Non-pigmented ciliary epithelial cell (primary cell): ENCODE measurements at places on chromosomes 7 and 10.

DNA sequence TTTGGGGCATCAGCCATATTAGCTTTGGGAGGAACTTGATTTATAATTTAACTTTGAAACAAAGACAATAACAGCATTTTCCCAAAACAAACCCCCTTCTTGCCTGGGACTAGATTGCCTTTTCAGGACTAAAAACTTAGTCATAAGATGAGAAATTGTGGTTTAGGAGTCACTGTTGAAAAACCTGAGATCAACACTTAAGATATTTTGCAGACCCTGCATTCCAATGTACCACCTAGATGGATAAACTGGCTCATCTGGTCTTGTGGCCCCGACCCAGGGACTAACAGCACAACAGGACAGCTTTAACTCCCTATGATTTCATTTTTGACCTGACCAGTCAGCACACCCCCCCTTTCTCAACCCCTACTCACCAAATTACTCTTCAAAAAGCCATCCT is 1165.4 kb downstream of the XPNPEP1 start:
- DNase-seq: no peak

DNA sequence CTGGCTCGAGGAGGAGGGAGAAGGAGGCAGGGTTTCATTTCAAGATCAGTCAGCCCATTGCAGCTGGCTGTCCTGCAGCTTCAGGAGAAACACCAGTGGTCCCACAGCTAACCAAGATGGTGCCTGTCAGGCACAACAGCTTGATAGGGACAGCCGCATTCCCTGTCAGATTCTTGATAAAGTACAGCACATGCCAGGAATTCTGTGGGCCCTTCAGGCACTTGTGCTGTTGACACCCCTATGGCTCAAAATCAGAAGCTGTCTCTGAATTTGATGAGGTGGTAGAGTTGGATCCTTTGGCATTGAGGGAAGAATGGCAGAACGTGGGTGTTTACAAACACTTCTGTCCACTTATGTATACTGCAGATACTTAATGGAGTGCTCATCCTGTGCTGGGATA is 354.3 kb downstream of the KCNMA1 start:
- no peak for DNase-seq

- DNase-seq: no peak
These were observed 120.1 kb downstream of the PTPN20 start for GRCh38 chr10:47031211-47031900.

DNA sequence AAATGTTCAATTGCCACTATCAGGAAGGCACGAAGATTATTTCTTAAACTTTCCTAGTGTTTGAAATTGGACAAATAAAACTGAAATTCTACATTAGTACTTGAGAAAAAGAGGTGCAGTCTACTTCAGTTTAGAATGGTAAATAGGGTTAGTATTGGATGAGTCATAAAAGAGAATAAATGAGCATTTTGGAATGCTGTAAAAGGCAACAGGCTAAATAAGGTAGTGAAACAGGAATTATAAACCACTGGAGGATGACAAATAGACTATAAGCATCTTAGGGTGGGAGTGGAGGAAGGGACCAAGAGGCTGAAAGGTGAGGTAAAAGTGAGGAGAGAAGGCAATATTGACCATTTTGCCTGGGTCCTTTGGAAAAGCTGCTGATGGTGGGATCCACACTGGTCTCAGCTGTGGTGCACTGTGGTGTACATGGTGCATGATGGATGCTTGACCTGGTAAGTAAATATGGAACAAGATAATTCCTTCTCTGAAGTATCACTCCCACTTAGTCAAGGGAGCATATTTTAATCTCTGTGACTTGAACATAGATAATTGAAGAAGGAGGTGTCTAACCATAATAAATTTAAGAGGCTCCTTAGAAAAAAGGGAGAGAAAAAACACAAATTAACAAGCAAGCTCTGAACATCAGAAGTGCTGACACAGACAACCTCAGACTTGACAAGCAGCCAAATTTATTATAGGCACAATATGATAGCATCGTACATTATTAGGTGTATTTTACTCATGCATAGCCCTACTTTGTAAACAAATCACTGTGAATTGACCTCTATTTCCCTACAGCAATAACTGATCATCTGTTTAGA is 76.4 kb upstream of the SCIN start:
- DNase-seq: no peak

DNA sequence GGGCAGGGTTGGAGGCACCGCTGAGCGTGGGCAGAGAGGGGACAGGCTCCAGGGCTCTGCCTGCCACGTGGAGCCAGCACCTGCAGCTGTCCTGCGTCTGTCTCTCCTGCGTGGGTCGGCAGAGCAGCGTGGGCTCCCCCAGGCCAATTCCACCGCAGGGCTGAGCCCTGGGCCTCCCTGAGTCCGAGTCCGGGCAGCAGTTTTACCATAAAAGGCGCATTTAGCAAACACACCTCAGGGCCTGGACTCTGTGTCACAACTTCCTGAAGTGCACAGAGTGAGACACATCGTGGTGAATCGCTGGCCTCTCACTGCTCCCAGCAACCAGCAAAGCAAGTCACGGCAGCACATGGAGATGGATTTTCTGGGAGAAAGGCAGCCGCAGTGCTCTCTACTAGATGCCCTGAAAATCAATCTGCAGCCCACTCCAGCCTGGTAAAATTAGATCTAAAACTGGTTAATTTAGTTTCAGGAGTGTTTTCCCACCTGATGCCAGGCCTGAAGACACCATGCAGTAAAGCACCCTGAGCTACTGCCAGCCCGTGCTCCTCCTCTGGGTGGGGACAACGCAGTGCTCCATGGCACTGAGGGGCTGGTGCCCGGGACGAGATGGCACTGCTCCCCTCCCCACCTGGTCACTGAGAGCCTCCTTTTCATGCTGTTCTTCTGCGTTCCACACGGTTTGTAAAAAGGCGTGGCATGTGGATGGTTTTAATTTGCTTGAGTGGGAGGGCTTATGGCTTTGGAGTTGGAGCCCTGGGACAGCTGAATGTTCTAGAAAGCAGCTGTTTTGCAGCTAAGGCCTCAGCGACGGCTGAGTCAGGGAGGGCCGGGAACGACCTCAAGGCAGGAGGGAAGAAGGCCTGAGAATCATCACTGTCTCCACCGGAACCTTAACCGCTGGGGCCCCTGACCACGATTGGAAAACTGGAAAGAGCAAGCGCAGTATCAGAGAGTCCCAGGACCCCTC is 336.9 kb downstream of the ADARB2 start:
- DNase-seq: no peak

- no peak for DNase-seq
These were observed 491.0 kb downstream of the LRMDA start for GRCh38 chr10:75922435-75922834.

DNA sequence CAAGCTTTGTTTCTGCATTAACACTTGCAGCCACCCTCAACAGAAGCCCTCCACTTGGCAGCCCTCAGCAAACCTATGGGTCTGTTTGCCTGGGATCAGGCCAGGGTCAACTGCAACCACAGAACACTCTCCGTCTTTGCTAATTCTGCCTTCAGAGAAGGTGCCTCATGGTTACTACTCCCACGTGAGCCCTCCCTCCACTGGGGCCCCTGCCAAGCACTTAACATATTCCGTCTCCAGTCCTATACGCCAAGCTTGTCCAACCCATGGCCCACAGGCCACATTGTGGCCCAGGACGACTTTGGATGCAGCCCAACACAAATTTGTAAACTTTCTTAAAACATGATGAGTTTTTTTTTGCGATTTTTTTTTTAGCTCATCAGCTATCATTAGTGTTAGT is 54.7 kb downstream of the HSPA12A start:
- DNase-seq: no peak

GRCh38 chr10:93379731-93380575 is 102.2 kb downstream of the MYOF start:
- DNase-seq: peak; percentile 67

DNA sequence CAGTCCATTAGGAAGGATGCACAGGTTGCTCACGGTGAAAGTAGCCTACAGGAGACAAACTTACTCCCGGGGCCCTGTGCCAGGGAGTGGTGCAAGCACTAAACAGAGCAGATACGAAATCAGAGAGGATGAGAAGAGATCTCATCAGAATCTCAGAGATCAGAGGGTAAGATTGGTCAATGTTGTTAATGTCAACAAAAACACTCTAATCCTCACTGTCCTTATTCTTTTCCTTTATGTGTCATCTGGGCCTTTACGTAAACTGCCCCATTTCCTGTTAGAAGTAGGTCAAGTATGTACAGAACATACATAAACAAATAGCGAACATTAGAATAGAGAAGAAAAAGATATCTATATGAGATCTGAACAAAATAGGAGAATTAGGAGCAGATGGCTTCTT is 163.1 kb downstream of the PPP1R17 start:
- no peak for DNase-seq

- DNase-seq: no peak
These were observed 89.9 kb downstream of the PAXIP1 start for GRCh38 chr7:154912871-154913637.

DNA sequence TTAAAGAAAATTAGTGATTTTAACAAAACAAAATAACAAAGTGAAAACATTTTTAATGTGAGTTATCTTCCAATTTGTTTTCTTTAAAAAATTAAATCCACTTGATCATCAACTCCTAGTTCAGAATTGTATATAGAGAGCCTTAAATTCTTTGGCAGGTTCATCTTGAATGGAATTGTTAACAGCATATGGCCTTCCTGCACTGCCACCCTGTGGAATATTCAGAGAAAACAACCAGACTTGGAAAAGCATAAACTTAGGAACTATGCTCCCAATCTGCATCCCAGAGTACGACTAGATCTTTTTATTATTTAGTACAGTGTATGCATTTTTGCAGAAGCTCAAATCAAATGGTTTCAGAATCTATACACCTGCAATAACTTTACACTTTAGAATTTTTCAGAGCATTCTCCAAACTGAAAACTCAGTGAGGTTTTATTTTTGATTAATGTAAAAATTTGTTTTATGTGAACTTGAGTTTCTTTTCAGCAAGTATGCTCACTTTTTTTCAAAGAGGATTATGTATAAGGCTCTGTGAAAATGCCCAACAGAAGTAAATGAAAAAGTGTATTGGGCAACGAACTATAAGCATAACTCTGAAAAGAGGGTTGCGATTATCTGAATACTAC is 44.9 kb upstream of the ANK3 start:
- no peak for DNase-seq

GRCh38 chr10:133544506-133544905 is 17.3 kb downstream of the CYP2E1 start:
- no peak for DNase-seq

DNA sequence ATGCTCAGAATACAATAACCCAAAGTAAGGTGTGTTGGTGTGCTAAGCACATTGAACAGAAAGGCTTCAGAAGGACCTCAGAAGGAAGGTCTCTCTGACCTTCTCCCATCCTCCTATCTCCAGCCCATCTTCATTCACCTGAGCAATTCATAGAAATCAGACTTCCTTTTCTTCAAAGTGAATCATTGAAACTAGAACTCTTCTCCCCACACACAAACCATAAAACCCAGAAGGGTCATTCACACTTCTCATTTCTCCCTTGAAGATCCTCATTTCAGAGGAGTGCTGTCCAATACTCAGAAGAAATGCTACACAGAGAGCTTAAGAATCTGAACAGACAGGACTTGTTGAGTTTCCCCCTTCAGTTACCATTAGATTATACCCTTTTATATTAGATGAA is 89.5 kb downstream of the VWDE start:
- no peak for DNase-seq

DNA sequence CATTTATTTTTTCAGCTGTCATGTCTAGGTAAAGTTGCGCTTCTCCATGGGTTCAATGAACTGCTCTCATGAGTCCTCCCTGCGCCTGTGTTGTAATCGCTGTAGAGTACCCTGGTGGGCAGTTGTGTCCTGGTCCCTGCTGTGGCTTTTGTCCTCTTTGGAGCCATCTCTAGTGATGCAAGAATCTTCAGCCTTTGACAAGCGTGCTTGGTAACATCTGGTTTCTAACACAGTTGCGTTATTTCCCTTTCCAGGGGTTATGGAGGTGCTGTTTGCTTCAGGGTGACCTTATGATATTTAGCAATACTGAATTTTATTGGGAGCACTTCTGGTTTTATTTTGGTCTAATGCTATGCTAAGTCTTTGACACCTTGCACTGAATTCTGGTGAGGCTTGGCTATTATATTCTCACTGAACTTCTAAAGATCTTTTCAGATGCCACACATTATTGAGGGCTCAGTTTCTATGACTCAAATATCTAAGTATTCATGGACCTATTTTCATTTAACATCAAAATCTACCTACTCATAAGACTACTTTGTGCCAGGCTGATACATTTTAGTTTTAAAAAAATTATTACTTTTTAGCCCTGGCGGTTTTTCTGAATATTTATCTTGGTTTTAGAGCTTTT is 88.6 kb downstream of the FANK1 start:
- no peak for DNase-seq

DNA sequence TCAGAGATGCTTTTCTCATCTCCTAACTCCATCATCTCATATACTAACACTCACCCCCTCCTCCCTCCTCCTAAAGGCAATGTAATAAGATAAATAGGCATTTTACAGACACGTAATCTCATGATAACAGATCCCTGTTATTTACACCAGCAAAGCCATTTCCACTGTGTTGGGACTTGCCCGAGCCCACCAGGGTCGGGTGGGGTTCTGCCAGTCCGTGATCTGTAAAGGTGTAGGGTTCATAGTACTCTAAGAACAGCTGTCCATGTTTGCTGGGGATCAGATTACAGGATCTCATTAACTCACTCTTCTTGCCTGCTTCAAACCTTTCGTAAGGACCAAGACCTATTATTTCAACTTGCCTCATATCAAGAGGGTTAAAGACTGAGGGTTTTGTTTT is 172.4 kb downstream of the FZD1 start:
- DNase-seq: no peak

- no peak for DNase-seq
These were observed 46.9 kb upstream of the GPAM start for GRCh38 chr10:112230325-112230988.

GRCh38 chr7:158251061-158251965 is 336.3 kb downstream of the PTPRN2 start:
- no peak for DNase-seq

DNA sequence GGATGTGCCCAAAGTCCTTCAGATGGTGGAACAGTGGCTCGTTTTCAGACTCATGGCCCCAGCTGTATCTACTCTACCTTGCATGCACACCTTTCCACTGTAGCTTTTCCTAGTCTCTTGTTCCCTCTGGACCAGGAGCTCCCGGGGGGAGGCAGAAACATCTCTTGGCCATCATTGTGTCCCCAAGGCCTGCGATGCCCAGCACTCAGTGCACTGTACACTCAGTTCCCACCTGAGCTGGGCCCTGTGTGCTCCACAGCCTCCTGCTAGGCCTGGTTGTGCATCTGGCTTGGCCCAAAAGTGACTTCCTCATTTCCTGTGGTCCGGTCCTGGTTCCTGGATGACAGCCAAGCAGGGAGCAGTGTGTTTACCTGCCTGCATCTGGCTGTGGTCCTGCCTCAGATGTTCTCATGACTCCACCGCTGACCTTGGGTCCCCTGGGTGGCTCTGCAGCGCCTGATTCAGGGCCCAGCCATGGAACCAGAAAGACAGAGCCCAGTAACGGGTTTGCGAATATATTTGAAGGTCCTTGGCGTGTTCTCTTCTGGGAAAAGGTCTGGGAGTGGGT is 9.9 kb upstream of the DOCK1 start:
- no peak for DNase-seq

DNA sequence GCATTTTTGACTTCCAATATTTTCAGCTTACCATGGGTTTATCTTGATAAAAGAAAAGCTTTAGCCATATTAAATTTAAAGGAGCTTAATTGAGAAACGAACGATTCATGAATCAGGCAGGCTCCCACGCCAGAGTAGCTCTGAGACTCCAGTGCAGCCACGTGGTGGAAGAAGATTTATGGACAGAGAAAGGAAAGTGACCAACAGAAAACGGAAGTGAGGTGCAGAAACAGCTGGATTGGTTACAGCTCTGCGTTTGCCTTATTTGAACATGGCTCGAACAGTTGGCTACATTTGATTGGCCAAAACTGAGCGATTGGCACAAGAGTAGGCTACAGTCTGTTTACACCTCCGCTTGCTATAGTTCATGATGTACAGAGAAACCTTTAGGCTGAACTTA is 395.4 kb downstream of the GATA3 start:
- DNase-seq: no peak
